Effector memory CD4-positive, alpha-beta T cell (primary cell): ENCODE measurements at places on chromosomes 3 and 15.

- no peaks in the 10 kb centered on the region for H3K27me3 ChIP-seq
- no peaks in the 10 kb centered on the region for H3K36me3 ChIP-seq
- no peak for DNase-seq
- no peaks in the 10 kb centered on the region for H3K4me1 ChIP-seq
These were observed 59.2 kb downstream of the OXSM start for GRCh38 chr3:25849091-25849490.

GRCh38 chr3:27354161-27354560 lies 15.0 kb downstream of the NEK10 start:
- no peak overlapping the region for H3K27ac ChIP-seq
- no peaks in the 10 kb centered on the region for H3K4me1 ChIP-seq
- H3K27me3 ChIP-seq = no peaks in the 10 kb centered on the region
- no peaks in the 10 kb centered on the region for H3K36me3 ChIP-seq

- H3K27me3 ChIP-seq = no peaks in the 10 kb centered on the region
- no peak overlapping the region for H3K4me3 ChIP-seq
- no peak for DNase-seq
- no peak overlapping the region for H3K27ac ChIP-seq
These were observed 50.6 kb upstream of the SLC6A1 start for GRCh38 chr3:10941972-10942371.

DNA sequence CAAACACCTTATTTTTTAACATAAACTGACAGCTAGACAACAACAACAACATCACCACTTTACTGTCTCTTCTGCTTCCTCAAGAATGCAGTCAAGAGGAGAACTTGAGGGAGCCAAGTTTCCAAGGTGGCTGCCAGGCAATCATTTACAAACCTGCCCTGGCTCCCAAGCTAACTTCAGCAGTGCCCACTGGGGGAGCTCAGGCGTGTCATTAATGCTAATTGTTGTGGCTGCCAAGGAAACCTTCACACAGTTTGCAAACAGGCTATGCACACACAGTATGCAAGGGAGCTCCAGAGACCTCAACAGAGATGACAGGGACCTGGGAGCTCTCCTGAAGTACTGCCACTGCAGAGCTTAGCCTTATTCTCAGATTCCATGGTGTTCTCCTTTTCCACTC lies 2.1 kb downstream of the DZIP1L start:
- no peak for DNase-seq
- no peaks in the 10 kb centered on the region for H3K4me1 ChIP-seq
- no peaks in the 10 kb centered on the region for H3K36me3 ChIP-seq
- no peak overlapping the region for H3K4me3 ChIP-seq

DNA sequence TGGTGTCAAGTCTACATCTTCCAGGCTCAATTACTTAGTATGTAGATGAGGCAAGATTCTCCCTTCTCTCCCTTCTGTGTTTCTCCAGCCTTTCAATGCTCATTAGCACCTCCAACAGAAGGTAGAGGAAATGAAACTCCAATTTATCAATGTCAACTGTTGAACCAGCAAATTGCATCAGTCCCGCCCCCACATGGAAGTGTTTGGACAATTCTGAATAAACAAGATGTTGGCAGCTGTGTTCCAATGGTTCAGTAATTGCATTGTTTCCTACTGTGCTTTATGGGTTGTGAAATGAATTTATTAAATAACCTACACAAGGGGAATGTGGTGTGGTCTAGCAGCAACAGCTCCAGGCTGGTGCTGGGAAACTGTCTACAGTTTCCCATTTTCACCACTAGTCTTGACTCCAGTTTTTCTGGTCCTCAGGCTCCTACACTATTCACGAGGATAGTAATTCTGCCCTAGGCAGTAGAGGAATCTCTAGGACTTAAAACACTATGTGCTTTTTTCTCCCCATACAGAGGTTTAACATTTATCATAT lies 91.9 kb downstream of the MB21D2 start:
- H3K27me3 ChIP-seq = no peaks in the 10 kb centered on the region
- H3K4me1 ChIP-seq = no peaks in the 10 kb centered on the region

GRCh38 chr3:162139841-162140240 lies 643.2 kb downstream of the OTOL1 start:
- H3K27ac ChIP-seq = no peak overlapping the region
- H3K4me3 ChIP-seq = no peak overlapping the region
- no peak for DNase-seq
- no peaks in the 10 kb centered on the region for H3K4me1 ChIP-seq
- no peaks in the 10 kb centered on the region for H3K36me3 ChIP-seq
- H3K27me3 ChIP-seq = no peaks in the 10 kb centered on the region

GRCh38 chr3:161388855-161389254 lies 17.5 kb upstream of the SPTSSB start:
- H3K36me3 ChIP-seq = no peaks in the 10 kb centered on the region
- no peak overlapping the region for H3K4me3 ChIP-seq
- no peak overlapping the region for H3K27ac ChIP-seq
- no peaks in the 10 kb centered on the region for H3K27me3 ChIP-seq
- no peak for DNase-seq

DNA sequence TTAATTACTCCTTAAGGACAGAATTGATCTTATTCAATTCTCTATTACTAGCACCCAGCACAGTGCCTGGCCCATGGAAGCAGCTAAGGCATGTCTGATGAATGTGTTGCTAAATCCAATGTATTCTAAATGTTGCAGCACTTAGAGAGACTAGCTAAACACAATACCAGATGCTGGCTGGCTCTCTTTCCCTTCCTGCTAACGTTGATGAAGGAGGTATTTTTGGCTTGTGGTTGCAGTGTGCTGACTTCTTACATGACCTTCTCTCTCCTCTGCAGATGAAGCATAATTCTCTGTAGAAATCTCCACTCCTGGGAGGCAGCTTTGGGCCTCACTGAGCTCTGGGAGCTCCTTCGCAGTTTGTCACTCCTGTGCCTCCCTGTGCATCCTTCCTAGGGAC lies 183.6 kb downstream of the PEX5L start:
- no peak overlapping the region for H3K4me3 ChIP-seq
- no peaks in the 10 kb centered on the region for H3K27me3 ChIP-seq
- no peak for DNase-seq
- H3K36me3 ChIP-seq = no peaks in the 10 kb centered on the region
- no peaks in the 10 kb centered on the region for H3K4me1 ChIP-seq

GRCh38 chr3:2423143-2423542 lies 324.5 kb downstream of the CNTN4 start:
- H3K4me1 ChIP-seq = no peaks in the 10 kb centered on the region
- H3K27me3 ChIP-seq = no peaks in the 10 kb centered on the region
- H3K4me3 ChIP-seq = no peak overlapping the region
- H3K36me3 ChIP-seq = no peaks in the 10 kb centered on the region
- no peak for DNase-seq

DNA sequence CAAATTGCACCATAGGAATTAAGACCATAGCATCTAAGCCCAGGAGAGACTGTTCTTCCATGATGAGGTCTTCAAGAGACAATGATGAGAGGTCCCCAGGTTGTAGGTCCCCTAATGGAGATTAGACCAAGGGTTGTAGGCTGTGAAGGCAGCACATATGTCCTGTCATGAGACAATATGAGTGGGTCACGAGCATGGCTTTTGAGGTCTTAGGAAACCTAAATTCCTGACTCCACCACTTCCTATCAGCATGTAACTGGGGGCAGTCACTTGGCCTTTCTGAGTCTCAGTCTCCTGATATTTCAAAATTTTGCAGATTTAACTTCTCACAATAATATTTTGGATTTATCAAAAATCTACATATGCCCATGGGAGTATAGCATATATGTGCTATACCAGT lies 31.3 kb downstream of the STAC start:
- no peaks in the 10 kb centered on the region for H3K4me1 ChIP-seq
- no peak overlapping the region for H3K27ac ChIP-seq
- H3K27me3 ChIP-seq = no peaks in the 10 kb centered on the region
- H3K36me3 ChIP-seq = no peaks in the 10 kb centered on the region
- DNase-seq = no peak

DNA sequence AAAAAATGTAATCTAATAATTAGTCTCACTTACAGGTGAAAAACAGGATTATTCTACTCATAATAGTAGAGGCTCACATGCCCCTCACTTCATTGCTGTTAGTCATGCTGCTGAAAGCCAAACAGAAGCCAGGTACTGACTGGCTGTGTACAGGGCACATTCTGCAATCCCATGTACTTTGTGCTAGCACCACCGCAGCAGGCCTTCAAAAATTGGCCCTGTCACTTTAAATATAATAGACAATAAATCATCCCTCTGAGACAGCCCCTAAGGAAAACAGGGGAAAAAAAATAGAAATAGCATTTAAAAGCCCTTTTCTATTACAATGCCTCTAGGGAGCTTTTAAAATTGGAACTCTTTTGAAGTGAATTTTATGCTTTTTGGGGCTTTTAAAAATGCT lies 723.8 kb downstream of the TUSC7 start:
- H3K27me3 ChIP-seq = no peaks in the 10 kb centered on the region
- DNase-seq = no peak
- H3K27ac ChIP-seq = no peak overlapping the region

DNA sequence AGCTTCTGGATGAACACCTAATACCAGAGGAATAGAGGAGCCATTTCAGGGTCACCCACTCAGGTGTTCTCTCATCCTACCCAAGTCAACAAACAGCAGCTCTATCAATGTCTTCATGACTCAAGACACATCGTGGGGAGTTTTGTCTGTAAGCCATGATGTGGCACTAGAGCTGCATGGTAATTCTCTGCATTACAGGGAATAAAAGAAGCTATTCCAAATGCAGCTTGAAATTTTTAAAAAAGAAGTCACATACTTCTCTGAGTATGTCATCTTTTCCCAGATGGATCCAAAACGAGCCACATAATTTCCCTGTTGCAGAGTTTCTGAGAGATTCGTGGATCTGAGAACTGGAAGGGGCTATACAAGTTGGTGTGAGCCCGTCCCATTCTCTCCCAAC lies 6.1 kb upstream of the THSD4 start:
- H3K4me1 ChIP-seq = no peaks in the 10 kb centered on the region
- no peaks in the 10 kb centered on the region for H3K36me3 ChIP-seq
- H3K4me3 ChIP-seq = no peak overlapping the region
- H3K27ac ChIP-seq = no peak overlapping the region

DNA sequence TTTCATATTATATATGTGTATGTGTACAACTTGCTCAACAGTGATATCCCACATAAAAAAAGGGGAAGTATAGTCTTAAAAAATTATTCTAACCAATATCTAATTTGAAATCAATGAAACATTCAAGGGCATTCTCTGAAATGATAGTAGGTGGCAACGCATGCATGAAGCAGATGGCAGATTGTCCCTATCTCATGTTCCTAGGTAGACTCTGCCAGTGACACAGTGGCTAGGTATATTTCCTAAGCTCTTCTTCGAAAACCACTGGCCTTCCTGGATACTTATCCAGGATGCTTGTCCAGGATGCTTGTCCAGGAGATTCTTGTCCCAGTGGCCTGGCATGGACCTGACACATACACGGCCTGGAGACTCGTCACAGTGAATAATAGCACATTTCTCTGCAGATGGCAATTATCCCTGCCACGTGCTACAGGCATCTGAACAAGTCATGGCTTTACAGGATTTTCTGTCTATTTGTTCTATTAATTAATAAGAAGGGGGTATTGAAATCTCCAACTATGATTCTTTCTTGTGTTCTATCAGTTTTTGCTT lies 54.9 kb downstream of the OCA2 start:
- no peak overlapping the region for H3K4me3 ChIP-seq
- H3K4me1 ChIP-seq = no peaks in the 10 kb centered on the region
- H3K36me3 ChIP-seq = no peaks in the 10 kb centered on the region
- no peaks in the 10 kb centered on the region for H3K27me3 ChIP-seq

DNA sequence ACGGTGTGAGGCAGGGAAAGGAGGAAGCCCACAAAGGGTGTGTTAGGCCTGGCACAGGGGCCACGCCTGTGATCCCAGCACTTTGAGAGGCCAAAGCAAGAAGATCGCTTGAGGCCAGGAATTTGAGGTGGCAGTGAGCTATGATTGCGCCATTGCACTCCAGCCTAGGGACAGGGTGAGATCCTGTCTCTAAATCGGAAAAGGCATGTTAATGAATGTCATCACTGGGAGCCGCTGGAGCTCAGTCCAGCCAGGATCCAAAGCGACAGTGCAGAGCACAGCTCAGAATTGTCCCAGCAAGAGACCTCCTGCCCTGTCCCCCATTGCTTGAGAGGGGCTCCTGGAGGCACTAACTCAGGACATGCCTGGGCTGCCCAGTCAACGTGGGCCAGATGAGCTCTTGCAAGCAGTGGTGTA lies 15.0 kb upstream of the FBLN2 start:
- no peaks in the 10 kb centered on the region for H3K36me3 ChIP-seq
- no peaks in the 10 kb centered on the region for H3K27me3 ChIP-seq
- H3K4me3 ChIP-seq = no peak overlapping the region
- H3K27ac ChIP-seq = no peak overlapping the region
- H3K4me1 ChIP-seq = no peaks in the 10 kb centered on the region

DNA sequence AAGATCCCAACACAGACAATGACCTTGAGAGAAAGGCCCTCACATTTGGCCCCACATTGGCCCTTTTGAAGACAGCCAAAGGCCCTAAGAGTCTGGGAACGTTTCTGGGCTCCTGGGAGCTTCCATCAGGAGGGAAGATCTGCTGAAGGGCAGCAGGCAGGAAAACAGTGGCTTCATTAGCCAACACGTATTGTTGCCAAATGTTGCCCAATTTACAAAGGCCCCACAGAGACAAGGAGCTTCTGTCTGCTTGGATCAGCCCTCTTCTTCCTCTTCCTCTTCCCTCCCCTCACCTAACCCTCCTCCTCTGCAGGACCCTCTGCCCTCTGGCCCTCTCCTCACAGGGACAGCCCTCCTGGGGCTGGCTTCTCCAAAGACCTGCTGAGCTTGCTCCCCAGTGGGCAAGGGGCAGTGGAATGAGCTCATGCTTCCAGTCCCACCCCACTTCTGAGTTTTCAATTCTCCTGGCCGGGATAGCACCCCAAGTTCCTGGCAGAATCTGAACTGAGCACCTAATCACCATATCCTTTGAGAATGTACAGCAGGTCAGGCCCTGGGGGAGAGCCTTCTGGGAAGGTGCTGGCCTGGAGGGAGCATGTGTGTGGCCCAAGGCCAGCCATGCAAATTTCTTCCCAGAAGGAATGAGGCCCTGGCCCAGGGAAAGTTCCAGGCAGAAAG lies 5.1 kb upstream of the LTF start:
- H3K4me3 ChIP-seq = no peak overlapping the region
- H3K27ac ChIP-seq = no peak overlapping the region
- no peaks in the 10 kb centered on the region for H3K36me3 ChIP-seq
- H3K4me1 ChIP-seq = no peaks in the 10 kb centered on the region
- peaks cover 8% of the 10 kb centered on the region for H3K27me3 ChIP-seq

DNA sequence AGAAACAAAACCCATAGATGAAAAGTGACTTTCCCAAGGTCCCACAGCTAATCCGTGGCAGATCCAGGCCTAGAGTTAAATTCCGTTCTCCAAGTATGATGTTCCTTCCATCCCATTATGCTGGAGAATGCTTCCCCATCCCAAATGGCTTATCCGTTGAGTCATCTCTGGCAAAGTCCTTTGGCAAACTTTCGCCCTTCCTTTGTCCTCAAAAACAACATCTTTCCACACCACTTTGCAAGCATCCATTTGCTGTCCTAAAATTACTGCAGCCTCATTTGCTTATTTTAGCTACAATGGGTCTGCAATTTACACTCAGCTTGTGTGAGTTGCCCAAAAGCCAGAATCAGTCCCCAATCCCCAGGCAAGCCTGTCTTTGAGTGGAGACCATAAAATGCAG lies 304.0 kb upstream of the TLE3 start:
- no peak for DNase-seq
- no peak overlapping the region for H3K4me3 ChIP-seq
- H3K27ac ChIP-seq = no peak overlapping the region
- H3K36me3 ChIP-seq = no peaks in the 10 kb centered on the region
- no peaks in the 10 kb centered on the region for H3K27me3 ChIP-seq
- no peaks in the 10 kb centered on the region for H3K4me1 ChIP-seq
